ENCODE measurements at places on chromosomes 2 and 18.

GRCh38 chr18:48952287-48953103 is 1.7 kb upstream of the SMAD7 start:
- DNase-seq: peak; percentile 78

GRCh38 chr2:76159042-76159648 is 448.4 kb upstream of the GCFC2 start:
- DNase-seq: no peak

- no peak for DNase-seq
Observed at GRCh38 chr18:24986666-24987302, 365.2 kb downstream of the ZNF521 start.

- no peak for DNase-seq
Observed at GRCh38 chr2:223282221-223282620, 230.2 kb downstream of the KCNE4 start.

- no peak for DNase-seq
Observed at GRCh38 chr2:88085602-88086001, 18.0 kb downstream of the SMYD1 start.

GRCh38 chr2:238523158-238524110 is 96.7 kb downstream of the ASB1 start:
- peak; percentile 36 for DNase-seq

GRCh38 chr2:63786471-63786870 is 55.2 kb upstream of the UGP2 start:
- DNase-seq: no peak

- DNase-seq: no peak
Observed at GRCh38 chr2:14635391-14635871, 2.9 kb downstream of the LRATD1 start.

GRCh38 chr2:46548103-46548486 is 68.7 kb downstream of the TMEM247 start:
- peak; percentile 21 for DNase-seq

DNA sequence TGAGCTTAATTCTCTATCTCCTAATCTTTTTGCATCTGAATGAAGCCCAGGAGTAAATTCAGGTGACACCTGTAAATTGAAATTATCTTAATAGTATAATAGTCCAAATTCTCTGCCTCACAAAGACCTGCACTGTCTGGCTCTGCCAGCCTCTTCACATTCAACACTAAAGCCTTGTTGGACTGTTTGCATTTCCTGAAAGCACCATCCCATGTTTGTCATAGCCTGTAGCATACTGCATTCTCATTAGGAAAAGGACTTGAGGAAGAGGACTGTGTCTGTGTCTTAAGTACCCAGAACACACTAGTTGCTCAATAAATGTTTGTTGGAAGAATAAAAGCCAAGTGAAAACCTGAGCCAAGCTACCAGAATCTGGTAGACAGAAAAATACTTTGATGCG is 42.9 kb upstream of the GRHL1 start:
- no peak for DNase-seq

DNA sequence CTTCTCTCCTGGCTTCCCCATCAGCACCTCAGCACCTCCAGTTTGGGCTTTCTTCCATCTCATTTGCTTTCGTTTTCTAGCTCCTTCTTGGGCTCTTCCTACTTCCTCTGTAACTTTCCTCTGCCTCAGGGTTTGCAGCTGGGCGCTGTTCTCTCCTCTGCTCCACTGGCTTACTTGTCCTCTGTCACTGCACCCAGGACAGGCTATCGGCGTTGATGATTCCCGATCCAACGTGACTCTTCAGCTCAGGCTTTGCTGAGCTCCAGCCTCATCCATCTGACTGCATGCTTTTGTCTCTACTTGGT is 362.4 kb downstream of the CYRIA start:
- no peak for DNase-seq

DNA sequence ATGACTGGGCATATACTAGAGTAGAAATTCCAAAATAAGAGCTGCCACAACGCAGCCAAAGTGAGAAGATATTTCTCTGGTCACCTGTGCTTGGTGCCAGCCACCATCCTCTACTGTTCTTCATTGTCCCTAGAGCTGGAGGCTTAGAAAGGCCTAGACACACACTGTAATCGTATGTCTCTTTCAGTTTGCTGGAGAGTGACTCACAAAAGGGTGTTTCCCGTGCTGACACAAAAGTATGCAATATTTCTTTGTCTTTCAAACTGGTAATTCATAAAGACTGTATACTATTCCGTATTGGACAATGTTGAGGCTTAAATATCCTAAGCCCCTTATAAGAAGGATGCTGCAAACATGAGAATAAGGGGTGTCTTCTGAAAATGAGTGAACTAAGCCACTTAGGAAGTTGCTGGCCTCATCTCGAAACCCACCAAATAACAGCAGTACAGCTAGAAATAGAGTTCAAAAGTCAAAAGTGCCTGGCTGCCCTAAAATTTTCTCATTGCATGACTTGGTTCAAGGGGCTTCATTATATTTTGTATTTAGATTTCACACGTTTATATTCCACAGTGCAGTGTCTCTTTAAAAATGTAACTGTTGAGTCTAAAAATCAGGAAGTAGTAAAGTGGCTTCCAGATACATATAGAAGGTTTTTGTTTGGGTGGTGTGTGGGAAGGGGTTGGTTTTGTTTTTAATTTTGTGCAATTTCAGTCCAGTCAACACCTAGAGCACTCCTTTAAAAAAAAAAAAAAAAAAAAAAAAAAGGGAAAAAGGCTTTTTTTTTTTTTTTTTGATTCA is 601.1 kb downstream of the ARHGAP15 start:
- DNase-seq: peak; percentile 18

GRCh38 chr18:79567481-79568147 is 112.0 kb upstream of the CTDP1 start:
- DNase-seq: no peak

- DNase-seq: no peak
Observed at GRCh38 chr18:9413576-9413975, 61.7 kb upstream of the RALBP1 start.

DNA sequence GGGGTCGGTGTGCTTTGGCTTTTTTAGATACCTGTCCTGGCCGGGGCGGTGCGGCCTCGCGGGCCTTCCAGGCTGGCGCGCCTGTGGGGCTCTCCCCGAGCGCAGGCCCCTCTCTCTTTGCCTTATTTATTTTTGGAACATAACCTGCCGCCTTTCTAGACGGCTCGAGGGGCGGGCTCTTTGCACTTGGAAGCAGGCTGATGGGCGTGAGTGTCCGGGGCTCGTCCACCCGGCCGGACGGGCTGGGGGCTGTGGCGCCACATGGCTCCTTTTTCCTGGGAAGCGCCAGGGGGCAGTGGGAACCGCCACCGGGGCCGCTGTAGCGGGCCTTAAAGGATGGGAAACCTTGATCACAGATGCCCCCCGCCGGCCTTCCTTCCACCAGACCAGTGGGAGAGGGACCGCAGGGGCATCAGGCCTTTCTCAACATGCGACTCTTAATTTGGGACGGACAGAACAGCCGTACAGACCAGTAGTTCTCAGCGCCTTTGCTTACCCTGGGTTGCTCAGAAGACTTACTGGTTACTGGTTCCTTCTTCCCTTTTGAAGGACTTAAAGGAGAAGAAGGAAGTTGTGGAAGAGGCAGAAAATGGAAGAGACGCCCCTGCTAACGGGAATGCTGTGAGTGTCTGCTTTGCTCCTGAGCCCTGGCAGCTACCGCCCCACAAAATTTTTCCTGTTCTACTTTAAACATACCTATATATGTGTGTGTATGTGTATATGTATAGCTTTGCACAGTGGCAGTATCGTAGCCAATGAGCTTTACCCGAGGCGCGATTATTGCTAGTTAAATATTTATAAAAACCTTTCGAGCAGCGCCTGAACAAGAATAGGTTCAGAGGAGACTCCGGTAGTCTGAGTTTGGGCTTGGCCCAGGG is 2.7 kb downstream of the PTMA start:
- peak; percentile 61 for DNase-seq

DNA sequence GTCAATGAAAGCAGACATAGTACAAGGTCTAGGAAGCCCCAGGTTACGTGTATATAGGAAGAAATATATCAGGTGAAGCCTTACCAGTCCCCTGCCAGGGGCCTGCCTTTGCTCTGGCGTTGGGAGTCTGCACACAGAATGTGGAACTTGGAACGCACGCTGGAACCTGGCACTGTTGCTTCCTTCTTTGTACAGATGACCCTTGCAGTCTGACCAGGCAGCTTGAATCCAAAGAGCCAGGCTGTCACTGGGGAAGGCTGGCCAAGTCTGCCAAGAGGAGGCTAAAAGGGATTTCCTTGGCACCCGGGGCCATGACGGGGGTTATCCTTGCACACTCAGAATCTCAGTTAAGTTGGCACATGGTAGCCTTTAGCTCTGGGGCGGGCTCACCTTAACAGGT is 39.5 kb downstream of the TMEM247 start:
- DNase-seq: no peak

DNA sequence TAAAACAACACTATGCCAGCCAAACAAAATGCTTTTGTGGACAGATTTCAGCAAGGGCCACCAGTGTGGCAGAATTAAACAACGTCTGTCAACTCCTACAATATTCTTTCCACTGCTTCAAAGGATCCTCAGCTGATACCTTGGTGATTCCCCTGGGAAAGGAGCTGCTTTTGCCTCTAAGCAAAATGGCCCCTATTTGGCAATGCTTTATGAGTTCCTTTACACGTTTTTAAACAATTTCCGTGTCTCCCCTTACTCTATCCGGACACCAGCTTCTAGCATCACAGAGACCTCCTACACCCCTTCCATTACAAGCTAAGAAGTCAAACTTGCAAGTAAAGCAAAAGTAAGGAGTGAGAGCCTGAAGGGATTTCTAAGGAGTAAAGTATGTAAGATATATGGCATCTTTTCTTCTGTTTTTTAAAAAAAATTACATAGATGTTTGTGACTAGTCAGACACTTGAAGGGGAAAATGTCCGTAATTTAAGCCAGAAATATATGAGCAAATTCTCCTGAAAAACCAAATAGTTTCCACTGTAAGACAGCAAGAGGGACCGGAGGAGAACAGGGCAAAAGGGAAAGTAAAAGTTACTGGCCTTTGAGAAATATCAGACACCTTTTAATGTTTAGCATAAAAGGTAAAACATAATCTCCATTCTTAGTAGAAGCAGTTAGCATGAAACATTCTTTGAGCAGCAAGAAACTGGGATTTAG is 1.9 kb downstream of the SOS1 start:
- peak; percentile 76 for DNase-seq

DNA sequence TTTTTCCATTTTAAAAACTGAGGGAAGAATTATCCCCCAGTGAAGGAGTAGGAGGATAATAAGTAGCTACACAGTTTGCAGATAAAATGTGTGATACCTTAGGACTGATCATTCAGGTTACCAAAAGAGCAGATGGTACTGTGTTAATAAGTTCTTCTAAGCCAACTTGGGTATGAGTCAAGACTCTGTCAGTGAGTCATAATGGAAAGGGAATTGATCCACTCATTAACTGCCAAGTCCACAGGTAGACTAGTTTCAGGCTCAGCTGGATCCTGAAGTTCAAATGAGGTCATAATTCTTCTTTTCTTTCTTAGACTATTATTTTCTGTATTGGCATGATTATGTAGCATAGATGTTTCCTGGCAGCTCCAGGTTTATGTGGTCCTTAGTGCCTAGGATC is 142.4 kb upstream of the ALPP start:
- DNase-seq: no peak

DNA sequence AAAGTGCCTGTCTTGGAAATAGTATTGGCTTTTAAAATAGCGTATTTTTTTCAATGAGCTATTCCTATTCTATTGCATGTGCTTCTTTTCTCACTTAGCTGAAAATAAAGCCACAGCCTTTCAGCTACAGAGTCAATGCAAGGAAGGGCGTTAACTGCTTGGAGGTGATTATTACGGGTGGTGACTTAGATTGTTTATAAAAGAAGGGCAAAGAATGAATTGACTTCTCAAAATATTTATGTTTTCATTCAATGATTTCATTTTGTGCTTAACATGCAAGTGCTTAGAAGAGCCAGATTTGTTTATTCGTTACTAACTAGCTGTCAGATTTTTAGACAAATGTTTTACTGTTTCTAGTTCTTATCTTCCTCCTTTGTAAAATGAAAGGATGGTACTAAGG is 2.8 kb upstream of the CHN1 start:
- no peak for DNase-seq

- no peak for DNase-seq
Observed at GRCh38 chr2:84838434-84839145, 42.3 kb downstream of the TRABD2A start.

- DNase-seq: no peak
Observed at GRCh38 chr18:13246591-13246990, 28.0 kb downstream of the LDLRAD4 start.

GRCh38 chr18:63316612-63317555 is 2.7 kb downstream of the BCL2 start:
- DNase-seq: peak; percentile 38

GRCh38 chr2:129004485-129004884 is 685.8 kb upstream of the HS6ST1 start:
- no peak for DNase-seq

DNA sequence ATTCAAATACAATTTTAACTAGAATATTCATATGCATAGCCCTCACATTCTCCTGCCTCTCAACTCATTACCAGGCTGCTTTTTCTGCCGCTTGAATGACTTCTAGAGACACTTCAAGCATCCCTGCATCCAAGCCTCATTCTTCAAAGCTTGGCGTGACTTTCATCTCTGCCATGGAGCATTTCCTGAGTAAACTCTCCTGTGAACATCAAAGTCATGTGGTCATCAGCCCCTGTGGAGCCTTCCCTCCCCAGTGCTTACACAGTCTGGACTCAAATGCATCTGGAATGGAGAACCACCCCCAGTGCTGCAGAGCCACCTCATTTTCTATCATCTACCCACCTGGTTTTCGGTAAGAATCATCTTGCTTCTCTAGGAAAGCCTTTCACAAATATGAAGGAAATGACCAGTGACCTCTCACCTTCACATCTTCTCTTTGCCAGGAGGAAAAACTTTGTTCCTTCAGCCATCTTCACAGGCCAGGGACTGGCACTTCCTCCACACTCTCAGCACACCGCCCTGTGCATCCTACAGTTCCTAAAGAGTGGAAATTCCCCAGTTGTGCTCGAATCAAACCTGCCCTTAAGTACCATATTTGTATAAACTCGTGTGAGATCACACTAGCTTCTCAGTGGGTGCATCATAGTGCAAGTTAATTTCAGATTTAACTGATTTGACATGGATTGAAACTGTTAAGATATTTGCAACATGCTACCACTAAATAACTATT is 116.4 kb downstream of the COL6A3 start:
- DNase-seq: no peak

DNA sequence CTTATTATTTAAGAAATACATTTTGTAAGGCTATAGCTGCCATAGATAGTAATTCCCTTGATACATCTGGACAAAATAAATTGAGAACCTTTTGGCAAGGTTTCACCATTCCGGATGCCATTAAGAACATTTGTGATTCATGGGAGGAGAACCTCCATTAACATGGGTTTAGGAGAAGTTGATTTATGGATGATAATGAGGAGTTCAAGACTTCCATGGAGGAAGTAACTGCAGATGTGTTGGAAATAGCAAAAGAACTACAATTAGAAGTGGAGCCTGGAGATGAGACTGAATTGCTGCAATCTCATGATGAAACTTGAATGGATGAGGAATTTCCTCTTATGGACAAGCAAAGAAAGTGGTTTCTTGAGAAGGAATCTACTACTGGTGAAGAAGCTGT is 17.3 kb downstream of the PHLPP1 start:
- no peak for DNase-seq

DNA sequence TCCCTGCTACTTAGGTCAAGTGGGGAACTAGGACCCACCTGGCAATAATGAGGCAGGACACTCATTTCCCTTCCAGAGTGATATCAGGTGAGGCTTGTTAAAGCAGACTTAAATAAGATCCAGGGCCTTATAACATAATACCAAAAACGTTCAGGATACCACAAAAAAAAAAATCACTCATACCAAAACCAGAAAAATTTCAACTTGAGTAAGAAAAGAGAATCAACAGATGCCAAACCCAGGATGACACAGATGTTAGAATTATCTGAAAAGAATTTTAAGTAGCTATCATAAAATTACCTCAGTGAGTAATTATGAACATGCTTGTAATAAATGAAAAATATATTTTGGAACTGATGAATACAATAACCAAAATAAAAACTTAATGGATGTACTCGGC is 255.6 kb upstream of the OSR1 start:
- no peak for DNase-seq

All from NB4 (cell line).